ENCODE measurements at places on chromosomes 12 and 14.

- no peak for DNase-seq
These were observed 1077.6 kb upstream of the FOXG1 start for GRCh38 chr14:27688841-27689444.

- no peak for DNase-seq
These were observed 35.9 kb upstream of the TMTC2 start for GRCh38 chr12:82650627-82651337.

DNA sequence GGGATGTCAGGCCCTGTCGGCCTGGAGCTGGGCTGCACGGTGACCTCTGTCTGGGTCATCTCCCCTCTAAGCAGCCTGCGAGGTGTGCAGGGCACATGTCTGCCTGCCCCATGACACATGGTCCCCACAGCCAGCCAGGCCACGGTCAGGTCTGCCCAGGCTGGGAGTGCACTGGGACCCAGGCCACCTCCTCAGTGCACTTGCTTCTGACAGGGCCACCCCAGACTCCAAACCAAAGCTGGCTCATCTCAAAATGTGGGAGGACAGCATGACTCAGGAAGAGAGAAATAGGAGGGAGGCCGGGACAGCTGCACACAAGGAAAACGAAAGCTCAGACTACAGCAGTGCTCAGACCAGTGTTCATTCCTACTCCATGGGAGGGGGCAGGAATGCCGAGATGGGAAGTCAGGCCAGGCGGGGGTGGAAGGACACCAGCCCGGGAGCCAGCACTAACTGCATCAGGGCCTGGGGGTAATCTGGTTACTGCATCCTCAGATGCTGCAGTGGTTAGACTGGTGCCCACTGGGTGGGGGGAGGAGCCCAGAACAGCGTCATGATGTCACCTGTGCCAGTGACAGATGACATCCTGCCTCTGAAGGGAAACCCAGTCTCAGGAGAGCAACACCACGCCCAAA is 4.0 kb downstream of the P2RX2 start:
- DNase-seq, result no peak

DNA sequence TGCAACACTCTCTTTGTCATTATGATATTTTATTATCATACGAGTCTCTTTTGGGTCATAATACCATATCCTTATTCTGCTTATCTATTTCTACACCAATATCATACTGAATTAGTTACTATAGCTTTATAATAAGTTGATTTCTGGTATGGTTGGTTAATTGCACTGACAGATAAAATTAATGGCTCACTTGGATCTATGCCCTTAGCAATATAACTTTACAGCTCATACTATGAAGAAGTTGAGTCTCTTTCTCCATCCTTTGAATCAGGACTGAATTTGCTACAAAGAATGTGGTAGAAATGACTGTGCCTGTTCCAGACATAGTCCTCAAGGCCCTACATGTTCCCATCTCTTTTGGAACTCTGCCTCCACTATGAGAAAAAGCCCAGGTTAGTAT is 139.7 kb upstream of the DYRK2 start:
- DNase-seq, result no peak

- DNase-seq, result no peak
These were observed 36.6 kb downstream of the WDR89 start for GRCh38 chr14:63605041-63605532.

GRCh38 chr12:77830583-77831351 is at the start of gene NAV3:
Gene NAV3 (plus strand): TSS chr12:77830894. CDS start chr12:77831462, 568 bp downstream.
- DNase-seq, result no peak

- DNase-seq, result no peak
These were observed 24.1 kb downstream of the NUP37 start for GRCh38 chr12:102095677-102096263.

DNA sequence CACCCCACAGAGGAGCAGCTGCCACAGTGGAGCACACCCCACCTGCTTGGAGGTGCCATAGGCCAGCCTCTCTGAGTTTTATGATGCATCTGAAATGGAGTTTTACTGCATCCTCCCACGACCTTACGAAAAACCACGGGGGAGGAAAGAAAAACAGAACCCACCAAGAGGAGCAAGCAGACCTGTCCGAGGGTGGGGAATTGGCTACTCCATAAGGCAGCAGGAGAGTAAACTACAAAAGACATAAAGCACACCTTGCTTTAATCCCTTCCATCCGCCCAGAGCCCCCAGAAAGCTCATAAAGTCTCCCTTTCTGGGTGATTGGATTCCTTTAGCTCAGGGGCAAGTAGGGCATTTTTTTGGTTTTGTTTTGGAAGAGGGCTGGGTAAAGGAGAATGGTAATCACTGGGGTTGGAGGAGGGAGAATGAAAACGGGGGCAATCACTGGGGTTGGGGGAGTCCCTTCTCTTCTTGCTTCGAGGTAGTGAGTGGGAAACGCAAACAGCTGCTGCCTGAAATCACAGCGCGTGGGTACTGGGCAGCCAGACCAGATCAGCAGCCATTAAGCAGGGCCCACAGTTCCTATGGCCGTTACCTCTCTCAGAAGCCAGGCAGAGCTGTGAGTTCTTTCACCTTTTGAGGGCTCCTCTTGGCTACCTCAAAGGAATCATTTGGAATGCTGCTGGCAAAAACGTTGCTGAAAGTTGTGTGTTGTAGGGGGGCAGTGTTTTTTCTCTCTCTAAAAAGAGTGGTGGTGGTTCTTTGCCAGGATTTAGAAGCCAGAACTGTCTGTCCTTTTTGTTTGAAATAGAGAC is 433.6 kb downstream of the ZFP36L1 start:
- DNase-seq, result no peak

GRCh38 chr14:88848571-88848970 is 24.1 kb downstream of the TTC8 start:
- DNase-seq, result no peak

DNA sequence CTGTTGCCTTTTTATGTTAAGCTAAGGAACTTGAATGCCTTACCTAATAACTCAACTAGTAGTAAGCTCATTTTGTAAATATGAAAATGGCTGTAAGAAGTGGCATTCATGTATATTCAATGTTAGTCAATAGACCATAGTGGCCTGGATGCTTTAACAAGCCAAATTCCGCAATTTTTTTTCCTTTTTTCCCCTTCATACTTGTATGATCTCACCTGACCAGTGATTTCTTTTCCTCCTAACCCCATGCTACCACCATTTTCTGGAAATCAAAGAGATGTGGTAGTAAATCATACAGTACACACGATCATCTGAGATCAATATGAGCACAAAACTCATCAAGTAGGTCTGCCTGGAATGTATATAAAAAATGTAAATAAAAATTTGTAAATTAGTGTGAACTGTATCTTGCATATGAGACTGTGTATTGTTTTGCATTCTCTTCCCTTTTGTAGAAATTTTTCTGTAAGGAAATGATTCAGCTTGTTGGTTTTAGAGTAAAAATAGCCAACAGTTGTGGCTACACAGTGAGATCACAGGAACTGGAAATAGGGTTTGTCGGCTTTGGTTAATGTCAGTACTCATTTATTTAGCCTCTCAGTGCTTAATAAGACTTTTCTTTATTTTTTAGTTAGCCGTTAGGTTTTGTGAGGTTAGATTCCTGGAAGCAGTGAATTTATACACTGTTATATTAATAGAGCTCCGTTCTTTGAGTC is 62.5 kb downstream of the ETNK1 start:
- no peak for DNase-seq

- DNase-seq, result peak; percentile 89
These were observed at the start of gene OGFOD2 for GRCh38 chr12:122974892-122975789. Gene OGFOD2 (plus strand): TSS chr12:122975244. CDS start chr12:122975252, 8 bp downstream.

DNA sequence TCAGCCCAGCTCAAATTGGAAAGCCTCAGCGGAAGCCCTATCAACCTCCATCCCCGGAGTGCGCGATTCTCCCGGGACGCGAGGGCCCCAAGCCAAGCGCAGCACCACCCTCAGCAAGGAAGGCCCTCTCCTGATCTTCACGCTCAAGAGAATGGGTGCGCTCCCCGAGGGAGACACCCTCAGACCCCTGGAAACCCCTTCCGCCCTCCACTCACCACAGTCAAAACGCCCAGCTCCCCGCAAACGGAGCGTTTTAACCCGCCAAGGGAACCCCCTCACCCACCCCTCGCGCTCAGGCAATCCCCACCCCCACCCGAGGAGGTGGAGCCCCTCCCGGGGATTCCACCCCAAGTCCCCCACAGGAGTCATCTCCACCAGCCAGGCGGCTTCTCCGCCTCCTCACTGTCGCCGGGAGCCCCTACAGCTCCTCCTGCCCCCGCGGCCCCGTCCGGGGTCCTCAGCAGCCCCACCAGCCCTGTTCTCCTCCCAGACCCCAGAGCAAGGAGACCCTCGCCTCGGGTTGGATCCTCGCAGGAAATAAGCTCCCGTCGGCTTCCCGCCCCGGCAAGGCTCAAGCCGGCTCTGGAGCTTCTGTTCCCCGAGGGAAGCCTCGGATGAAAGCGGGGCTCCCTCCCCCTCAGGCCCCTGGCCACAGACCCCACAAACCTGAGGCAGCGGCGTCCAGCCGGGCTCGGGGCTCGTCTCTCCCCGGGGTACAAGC is 507 bp downstream of the BAZ2A start:
- peak; percentile 52 for DNase-seq

DNA sequence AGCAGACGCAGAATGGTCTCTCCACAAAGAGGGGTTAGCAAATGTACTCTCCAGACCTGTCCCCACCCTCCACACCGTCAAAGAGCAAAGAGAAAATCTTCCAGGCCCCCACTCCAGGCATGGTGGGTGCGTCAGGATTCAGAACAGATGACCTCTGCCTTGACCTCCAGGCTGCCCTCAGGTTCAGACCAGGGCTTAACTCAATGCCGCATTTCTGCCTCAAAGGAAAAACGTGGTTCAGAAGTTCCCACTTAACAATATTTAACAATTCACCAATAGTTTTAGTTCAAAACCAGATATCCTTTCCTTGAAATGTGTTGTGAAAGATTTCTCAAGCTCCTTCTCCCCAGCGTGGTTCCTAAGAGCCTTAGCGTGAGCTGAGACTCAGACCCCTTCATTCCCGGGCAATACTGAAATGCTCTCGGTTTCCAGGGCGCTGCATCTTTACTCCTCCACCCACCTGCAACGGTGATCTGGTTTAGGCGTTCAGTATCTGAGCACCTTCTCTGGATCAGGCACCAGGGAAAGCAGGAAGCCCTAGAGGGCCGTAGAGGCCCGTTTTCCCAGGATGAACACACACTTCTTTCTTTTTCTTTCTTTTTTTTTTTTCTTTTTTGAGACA is 22.9 kb downstream of the HSP90AA1 start:
- no peak for DNase-seq

DNA sequence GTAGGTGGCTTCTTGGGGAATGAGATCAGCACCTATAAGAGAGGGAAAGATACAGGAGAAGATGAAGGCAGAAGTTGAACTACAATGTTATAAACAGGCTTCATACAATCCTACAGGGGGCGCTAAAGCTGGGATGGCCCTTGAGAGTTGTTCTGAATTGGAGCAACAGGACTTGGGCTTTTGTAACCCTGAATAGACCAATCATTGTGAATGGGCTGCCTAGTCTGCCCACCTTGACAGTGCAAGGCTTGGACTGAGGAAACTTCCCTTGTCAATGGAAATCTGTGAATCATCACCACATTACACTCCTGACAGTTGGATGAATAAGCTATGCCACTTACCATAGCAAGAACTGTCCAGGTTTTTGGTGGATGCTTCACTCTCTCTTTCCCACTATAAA is 306.1 kb downstream of the KCNC2 start:
- no peak for DNase-seq

DNA sequence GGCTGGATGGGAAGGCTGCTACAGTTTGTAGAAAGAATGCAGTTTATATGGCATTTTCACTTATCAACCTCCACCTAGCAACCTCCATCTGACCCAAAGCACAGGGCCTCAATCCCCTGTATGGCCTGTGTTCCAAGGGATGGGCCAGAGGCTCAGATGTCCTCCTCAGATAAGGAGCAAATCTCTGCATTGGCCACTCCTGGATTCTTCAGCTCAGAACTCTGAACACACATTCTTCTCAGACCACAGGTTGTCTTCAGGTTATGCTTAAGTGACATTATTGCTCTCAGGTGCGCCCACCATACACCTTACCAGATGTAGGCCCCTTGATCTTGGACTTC is 47.9 kb upstream of the JDP2 start:
- DNase-seq, result no peak

- DNase-seq, result no peak
These were observed 26.3 kb upstream of the PTGDR start for GRCh38 chr14:52241087-52241793.

DNA sequence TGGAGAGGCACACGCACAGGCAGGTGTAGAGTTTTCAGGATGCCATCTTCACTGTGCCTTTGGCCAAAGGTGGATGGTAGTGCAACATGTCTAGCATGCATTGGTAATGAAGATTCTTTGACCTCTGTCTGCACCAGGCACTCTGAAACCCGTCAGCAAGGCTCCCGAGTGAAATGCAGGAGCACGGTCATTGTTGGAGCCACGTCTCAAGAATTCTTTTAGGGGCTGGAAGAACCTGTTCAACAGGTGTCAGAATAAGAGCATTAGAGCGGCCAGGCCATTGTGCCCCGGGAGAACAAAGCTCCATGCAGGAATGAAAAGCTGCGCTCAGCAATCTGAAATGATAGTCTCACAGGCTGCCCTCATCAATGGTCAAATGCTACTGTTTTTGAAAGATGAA is 40.2 kb upstream of the DICER1 start:
- no peak for DNase-seq

- DNase-seq, result no peak
These were observed 18.2 kb downstream of the CINP start for GRCh38 chr14:102344485-102344884.

GRCh38 chr12:117439531-117440001 is 78.1 kb upstream of the NOS1 start:
- DNase-seq, result no peak

GRCh38 chr14:66085224-66085623 is 400.9 kb upstream of the CCDC196 start:
- DNase-seq, result no peak

DNA sequence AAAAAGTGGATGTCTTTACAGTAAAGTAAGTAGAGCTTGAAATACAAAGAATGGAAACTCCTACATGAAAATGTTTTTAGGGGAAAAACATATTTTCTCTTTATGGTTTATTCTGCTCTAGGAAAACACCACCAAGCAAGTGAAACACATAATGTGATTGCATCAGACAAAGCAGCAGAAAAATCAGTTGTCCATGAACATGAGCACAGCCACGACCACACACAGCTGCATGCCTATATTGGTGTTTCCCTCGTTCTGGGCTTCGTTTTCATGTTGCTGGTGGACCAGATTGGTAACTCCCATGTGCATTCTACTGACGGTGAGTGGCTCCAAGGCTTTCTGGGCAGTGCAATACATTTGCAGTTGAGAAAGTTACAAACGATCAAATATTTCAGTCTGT is 42.6 kb upstream of the PLEKHD1 start:
- no peak for DNase-seq

DNA sequence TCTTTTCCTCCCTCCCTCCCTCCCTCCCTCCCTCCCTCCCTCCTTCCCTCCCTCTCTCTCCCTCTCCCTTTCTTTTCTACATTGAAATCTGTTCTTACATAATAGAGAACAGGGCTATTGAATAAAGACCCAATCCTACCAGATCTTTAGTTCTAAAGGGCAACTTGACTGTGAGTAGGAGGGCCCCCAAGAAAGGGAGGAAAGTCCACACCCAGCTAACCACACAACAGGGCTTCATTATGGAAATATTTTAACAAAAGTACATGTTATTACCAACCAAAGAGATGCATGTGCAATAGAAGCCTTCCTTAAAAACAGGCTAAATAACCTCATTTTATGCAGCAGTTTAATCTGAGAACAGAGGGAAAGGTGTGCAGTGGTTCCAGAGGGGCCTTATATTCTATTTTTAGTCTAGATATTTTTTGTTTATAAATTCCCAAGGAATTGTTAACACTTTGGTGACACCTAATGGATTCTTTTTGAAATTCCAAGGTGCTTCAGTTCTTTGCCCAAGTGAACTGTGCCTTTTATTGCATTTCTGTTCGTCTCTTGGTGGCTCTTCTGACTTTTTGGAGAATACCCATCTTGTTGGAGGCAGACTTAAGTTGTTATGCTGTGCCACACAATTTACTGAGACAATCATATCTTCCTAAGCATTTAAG is 63.0 kb downstream of the GNS start:
- no peak for DNase-seq
